HL-60 (cell line): ENCODE measurements at places on chromosomes 3 and 15.

- no peak for DNase-seq
These were observed 322.6 kb upstream of the TLE3 start for GRCh38 chr15:70420086-70420947.

DNA sequence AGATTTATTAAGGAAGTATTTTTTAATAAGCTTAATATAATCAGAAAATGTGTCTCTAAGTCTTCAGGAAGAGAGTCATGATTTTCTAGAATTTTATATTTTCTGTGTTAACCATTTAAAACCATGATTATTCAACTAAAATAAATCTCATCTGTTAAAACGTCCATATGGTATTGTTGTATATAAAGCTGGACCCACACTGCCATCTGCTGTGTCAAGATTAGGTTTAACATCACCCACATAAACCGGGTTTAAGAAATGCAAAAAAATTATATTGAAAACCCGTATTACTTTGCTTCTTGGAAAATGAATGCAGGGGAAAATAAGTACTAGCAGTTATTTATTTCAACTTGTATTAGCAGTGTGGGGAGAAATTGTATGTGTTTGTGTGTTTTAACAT, 9.5 kb upstream of the CCDC66 start:
- no peak for DNase-seq

GRCh38 chr15:74635228-74635627, 19.6 kb downstream of the CLK3 start:
- DNase-seq: no peak

- no peak for DNase-seq
These were observed 77.2 kb downstream of the TOP2B start for GRCh38 chr3:25587526-25587925.

DNA sequence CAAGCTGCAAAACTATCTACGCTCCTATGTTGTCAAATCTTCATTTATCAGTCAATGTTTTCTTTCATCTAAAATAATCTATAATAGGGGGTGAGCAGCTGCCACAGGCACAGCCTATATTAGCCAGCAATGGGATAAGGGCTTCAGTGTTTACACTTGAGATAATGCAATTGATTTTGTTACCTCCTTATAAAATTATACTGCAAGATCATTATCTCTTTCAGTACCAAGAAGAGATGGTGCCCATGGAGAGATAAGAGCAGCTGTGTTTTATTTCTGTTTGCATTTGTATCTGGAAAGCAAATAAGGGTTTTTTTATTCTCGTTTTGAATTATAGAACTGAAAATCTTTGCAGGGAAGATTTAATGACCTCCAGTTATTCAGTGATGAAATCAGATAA, 68.9 kb downstream of the PLD1 start:
- DNase-seq: no peak
